Endothelial cell (in vitro differentiated cells): ENCODE measurements at places on chromosomes 3 and 15.

DNA sequence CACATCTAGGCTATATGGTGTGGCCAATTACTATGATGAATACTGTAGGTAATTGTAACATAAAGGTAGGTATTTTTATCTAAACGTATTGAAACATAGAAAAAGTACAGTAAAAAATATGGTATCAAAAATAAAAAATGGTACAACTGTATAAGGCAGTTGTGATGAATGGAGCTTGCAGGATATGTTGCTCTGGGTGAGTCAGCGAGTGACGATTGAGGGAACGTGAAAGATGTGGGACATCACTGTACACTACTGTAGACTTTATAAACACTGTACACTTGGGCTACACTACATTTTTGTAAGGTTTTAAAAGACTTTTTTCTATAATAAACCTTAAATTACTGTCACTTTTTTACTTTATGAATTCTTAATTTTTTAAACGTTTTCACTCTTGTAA lies 10.3 kb downstream of the CTNNB1 start:
- DNase-seq: no peak

DNA sequence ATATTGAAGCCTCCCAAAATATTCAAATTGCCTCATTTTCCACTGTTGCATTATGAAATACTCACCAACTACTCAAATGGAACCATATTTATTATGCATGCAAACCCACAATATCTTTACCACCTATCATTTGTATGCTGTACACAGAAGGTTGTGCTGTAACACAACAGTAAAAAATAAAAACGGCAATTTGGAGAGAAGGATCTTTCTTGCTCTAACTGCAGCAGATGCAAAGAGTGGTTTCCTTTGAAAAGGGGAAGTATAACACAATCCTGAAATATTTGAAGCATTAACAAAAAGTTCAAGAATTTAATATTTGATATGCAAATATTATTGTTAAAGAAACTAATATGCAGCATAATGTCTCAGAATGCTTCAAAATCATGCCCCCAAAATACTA lies 244.5 kb upstream of the SUCLG2 start:
- no peak for DNase-seq

GRCh38 chr3:132507657-132508056 lies 89.4 kb upstream of the ACKR4 start:
- DNase-seq: no peak

DNA sequence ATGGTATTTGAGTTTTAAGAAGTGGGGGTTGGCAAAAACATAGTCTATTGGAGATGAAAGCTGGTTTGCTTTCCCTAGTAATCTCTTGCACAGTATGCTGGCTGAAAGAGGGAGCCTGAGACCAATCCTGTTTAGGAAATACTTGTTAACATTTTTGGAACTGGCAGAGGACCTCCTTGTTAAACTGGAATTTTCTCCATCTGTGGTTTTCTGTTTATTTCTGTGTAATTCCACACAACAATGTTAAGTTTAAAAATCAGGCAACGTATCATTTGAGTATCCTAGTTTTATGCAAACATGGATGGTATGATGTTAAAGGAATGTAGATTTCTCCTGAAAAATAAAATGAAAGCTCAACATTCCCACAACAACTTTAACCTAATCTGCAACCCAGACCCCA lies 536.0 kb upstream of the TBL1XR1 start:
- no peak for DNase-seq

DNA sequence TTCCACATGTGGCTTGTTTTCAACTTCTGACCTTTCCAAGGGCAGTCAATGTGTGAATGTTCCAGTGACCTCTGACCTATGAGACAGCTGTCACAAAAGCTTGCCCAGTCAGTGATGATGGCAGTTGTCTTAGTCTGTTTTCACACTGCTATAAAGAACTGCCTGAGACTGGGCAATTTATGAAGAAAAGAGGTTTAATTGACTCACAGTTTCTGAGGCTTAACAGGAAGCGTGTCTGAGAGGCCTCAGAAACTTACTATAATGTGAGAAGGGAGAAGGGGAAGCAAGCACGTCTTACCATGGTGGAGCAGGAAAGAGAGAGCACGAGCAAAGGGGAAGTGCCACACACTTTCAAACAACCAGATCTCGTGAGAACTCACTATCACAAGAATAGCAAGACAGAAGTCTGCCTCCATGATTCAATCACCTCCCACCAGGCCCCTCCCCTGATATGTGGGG lies 95.6 kb downstream of the ECT2 start:
- no peak for DNase-seq
